Thoracic aorta (tissue), 2 donors: ENCODE measurements at places on chromosomes 1 and 21.

DNA sequence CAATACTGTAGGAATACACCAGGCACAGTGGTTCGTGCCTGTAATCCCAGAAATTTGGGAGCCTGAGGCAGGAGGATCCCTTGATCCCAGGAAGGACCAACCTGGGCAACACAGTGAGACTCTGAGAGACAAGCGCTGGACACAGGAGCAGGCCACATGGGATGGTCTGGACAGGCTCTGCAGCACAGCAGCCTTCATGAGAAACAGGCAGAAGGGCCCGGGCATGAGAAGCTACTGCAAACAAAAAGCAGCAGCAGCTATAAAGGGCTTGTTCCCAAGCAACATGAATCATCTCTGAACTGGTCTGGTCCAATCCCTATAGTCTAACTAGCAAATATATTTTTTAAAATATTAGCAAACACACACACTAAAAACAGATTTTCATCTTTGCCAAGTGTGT, 35.5 kb upstream of the SLAMF9 start:
- DNase-seq = no peak

DNA sequence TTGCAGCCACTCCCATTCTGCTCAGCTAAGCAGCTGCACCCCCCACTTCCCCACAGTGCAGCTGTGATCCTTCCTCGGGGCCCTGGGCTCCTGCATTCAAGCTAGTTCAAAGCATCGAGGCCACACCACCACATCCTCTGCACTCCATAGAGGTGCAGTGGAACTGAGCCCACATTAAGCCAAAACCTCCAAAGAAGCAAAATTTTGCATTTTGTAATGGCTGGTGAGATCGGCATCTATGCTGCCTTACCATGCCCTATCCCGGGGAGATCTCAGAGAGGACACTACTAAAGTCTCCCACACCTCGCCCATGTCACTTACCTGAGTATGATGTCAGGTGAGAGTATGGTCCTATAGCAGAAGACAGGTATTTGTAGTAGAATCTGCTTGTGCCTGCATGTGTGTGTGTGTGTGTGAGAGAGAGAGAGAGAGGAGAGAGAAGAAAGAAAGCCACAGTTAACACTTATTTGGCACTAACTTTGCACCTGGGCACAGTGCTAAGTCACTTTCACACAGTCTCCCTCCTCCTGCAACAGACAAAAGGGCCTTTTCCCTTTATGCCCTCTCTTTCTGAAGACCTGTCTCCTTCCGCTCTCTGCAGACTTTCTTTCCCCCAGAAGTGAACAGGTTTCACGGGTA, 89.8 kb downstream of the KIF14 start:
- DNase-seq = no peak

DNA sequence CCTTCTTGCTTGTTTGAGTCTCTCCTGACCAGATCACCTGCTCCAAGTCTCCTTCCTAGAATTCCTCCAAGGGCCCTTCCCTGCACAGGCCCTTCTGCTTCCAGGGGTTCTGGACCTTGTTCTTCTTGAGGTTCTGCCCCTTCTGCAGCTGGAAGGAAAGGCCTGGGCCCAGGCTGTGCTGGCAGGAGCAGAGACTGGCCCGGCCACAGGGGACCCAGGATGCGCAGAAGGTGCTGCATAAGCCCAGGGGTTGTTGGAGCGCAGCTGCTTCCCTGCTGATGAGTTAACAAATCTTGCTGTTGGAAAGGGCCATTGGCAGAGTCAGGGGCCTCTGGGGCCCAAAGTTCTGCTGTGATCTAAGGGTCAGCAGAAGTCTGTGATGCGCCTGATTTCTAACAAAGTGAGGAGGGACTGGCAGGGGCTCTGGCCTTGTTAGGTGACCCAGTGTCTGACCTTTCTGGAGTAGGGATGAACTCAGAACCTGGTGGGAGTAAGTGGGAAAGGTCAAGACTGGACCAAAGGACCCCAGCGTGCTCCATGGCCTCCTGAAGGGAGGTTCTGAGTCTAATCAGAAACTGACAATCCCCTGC, 509.8 kb downstream of the PTPRU start:
- DNase-seq = no peak

- no peak for DNase-seq
These were observed 17.4 kb upstream of the SLC6A9 start for GRCh38 chr1:44048532-44049215.

- DNase-seq = no peak
These were observed 145.1 kb downstream of the KCNJ6 start for GRCh38 chr21:37771181-37771580.

GRCh38 chr1:90132306-90132705, 137.4 kb downstream of the ZNF326 start:
- DNase-seq = no peak

GRCh38 chr21:37402251-37402867, 35.8 kb downstream of the DYRK1A start:
- DNase-seq = no peak

GRCh38 chr1:171850651-171851350, 9.5 kb downstream of the DNM3 start:
- no peak for DNase-seq

DNA sequence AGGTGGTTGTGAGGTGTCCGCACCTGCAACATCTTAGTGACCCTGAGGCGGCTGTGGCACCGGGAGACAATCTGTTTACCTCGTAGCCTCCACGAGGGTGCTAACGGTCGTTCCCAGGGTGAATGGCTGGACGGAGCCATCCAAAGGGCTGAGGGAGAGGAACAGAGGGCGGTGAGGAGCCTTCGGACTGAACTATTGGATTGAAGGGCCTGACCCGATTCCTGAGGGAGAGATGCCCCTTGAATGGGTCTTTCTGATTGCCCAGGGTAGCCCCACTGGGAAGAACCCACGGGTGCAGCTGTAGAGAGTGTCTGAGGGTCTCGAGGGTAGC, 2.3 kb downstream of the NR5A2 start:
- DNase-seq = no peak

DNA sequence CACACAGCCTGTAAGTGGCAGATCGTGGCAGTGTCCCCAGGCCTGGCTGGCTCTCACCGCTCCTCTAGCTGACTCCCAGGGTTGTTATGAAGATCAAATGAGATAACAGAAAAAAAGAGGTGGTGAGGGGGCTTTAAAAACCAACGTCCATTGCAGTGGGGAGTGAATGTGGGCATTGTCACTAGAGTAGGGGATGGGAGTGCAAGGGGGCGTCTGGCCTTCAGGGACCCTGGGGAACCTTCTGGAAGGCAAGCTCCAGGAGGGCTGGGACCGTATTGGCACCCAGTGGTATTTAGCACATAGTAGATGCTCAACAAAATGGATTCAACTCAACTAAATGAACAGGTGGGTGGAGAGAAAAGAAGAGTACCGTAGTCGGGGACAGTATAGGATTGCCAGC, 3.4 kb downstream of the PLA2G2D start:
- DNase-seq = no peak

GRCh38 chr1:198919667-198920398, 281.0 kb downstream of the PTPRC start:
- DNase-seq = no peak

GRCh38 chr1:206682111-206682510, 2.6 kb upstream of the MAPKAPK2 start:
- DNase-seq = no peak

DNA sequence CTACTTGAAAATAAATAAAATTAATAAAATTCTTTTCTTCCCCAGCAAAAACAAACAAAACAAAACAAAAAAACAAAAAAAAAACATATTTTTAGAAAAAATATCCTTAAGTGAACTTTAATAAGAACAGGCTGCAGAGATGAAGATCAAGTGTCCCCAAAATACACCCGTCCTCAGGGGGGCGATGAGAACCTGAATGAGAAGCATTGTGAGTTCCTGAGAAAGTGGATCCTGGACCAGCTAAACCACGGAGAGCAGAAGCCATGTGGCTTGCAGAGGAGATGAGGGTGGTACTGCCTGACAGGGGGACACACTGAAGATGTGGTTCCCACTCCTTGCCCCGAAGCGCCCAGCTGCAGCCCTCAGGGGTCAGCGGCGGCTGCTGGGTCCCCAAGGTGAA, 89.3 kb downstream of the ITPKB start:
- DNase-seq = no peak

- no peak for DNase-seq
These were observed 26.0 kb upstream of the PDXK start for GRCh38 chr21:43692949-43693348.

GRCh38 chr1:217332431-217333065, 298.3 kb downstream of the GPATCH2 start:
- DNase-seq = no peak

DNA sequence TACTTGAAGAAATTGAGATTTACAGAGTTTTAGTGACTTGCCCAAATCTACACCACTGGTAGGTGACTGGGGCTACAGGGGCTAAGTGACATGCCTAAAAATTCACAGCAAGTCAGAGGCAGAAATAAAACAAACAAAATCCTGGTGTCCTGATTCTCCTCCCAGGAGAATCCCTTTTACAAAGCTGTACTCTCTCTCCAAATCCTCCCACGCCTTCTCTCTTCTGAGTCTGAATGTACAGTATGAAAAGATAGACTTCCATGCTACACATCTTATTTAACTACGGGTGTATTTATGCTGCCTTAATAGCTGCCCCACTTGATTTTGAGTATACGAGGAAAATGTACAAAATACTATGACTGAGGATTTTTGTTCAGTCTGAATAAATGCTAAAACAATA, 65.4 kb downstream of the SGIP1 start:
- DNase-seq = no peak

GRCh38 chr1:220670365-220670764, 19.8 kb upstream of the C1orf115 start:
- DNase-seq = no peak

- DNase-seq = no peak
These were observed 5.2 kb downstream of the ALG14 start for GRCh38 chr1:95067568-95067967.

- no peak for DNase-seq
These were observed 33.8 kb upstream of the RPL11 start for GRCh38 chr1:23657659-23658275.

DNA sequence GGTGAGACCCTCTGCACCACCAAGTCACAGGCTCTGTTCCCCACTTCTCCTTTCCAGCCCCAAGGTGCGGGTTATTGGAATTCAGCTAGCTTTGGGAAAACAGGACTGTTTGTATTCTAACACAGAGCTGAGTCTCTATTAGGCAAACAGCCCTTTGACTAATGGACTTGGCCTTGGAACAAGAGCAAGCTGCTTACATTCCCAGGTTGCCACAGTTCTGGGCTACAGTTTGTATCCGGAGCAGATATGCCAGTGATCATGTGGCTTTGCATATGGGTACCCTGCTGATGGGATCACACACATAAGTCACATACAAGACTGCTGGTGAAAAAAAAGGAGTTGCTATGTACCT, 110.5 kb upstream of the COA6 start:
- no peak for DNase-seq

DNA sequence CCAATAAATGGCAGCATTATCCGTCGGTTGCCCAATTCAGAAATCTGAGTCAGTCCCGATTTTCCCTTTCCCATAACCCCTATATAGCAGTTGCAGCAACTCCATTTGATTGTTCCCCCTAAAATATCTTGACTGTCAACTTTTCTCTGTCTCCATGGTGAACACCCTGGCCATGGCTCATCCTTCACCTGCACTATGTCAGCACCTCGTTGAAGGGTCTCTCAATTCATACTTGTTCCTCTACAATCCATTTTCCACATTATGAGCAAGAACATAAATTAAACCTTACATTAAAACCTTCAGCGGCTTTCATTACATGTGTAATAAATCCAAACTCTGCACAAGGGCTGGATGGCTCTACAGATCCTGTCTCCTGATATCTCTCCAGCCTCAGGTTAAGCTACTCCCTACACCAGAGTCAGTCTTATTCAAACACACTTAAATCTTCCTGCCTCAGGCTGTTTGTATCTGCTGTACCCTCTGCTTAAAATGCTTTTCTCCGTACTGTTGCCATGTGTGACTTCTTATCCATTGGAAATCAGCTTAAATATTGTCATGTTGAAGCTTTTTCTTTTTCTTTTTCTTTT, 87.3 kb downstream of the BACH1 start:
- DNase-seq = no peak

- no peak for DNase-seq
These were observed 9.6 kb upstream of the TNFRSF25 start for GRCh38 chr1:6475381-6476133.

DNA sequence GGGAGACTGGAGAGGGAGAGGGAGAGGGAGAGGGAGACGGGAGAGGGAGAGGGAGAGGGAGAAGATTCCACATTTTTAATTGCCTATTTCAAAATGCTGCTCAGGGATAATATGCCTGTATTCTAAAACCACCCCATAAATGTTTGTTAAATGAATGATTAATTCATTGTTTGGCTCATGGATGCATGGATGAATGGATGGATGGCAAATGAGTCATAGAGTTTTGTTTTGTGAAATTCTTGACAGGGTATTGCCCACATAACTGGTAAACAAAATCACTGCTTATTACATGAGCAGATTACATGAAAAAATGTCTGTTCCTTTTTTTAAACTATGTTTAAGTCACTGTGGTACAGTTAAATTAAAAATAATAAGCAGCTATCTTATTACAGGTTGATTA, 220.4 kb downstream of the ZP4 start:
- DNase-seq = no peak

DNA sequence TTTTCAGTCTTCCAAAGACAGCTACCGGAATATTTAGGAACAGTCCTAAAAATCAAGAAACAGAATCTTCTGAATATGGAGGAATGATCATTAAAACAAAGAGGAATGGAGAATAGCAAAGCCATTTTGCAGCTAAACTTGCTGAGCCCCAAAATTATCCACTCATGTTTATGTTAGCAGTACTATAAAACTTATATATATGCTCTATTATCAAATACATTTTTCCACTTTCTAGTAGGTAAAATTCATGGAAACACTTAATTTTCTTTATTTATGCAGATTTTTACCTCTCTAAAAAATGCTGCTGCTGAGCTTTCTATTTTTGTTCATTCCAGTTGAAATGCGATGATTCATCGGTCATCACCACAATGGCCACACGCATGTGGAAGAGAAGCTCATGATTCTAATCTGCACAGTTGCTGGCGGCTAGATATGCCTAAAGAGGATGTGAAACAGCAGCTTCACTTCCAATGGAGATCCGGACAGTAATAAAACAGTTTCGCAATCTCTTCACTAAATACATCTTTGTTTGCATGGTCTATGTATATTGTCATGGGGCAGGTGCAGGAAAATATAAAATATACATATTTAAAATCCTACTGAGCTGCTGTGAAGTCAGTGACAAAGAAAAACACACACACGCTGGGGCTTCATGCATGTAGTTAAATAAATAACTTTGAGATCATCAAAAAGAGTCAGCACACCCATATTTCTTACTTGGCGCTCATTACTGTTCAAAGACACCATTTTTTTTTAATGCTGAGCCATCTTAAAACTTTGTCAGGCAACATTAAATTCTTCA, 292.2 kb downstream of the SMYD3 start:
- no peak for DNase-seq
